ENCODE measurements at places on chromosomes 7 and 10. TPM values are rescaled to one million over a fixed set of nuclear protein-coding genes. Genes with fewer than 3 reads are reported as not detected.

Gene IRF5
- total RNA-seq: 2.0 TPM

Gene TACC2
- total RNA-seq: 73.0 TPM

Gene AGAP4
- 36.7 TPM for total RNA-seq

Gene PRLHR
- total RNA-seq: 0.90 TPM

Gene GDF2
- not detected for total RNA-seq

Gene KLF6
- total RNA-seq: 65.6 TPM

GRCh38 chr7:48085942-48086341 is 3.1 kb upstream of the UPP1 start:
- H3K27me3 ChIP-seq: no peaks in the 10 kb centered on the region
- H3K36me3 ChIP-seq: no peaks in the 10 kb centered on the region
- no peak for DNase-seq
- peak overlapping the region; percentile 82 for H3K27ac ChIP-seq
- H3K4me3 ChIP-seq: no peak overlapping the region

GRCh38 chr7:105719395-105719794 is 138.1 kb upstream of the EFCAB10 start:
- H3K4me1 ChIP-seq: no peaks in the 10 kb centered on the region
- DNase-seq: no peak
- H3K4me3 ChIP-seq: no peak overlapping the region
- no peaks in the 10 kb centered on the region for H3K36me3 ChIP-seq

GRCh38 chr10:71717551-71717951 is 2.0 kb downstream of the C10orf105 start:
- DNase-seq: no peak
- no peaks in the 10 kb centered on the region for H3K27me3 ChIP-seq
- peak overlapping the region; percentile 28 for H3K27ac ChIP-seq
- no peak overlapping the region for H3K4me3 ChIP-seq
- H3K4me1 ChIP-seq: peaks cover 48% of the 10 kb centered on the region

DNA sequence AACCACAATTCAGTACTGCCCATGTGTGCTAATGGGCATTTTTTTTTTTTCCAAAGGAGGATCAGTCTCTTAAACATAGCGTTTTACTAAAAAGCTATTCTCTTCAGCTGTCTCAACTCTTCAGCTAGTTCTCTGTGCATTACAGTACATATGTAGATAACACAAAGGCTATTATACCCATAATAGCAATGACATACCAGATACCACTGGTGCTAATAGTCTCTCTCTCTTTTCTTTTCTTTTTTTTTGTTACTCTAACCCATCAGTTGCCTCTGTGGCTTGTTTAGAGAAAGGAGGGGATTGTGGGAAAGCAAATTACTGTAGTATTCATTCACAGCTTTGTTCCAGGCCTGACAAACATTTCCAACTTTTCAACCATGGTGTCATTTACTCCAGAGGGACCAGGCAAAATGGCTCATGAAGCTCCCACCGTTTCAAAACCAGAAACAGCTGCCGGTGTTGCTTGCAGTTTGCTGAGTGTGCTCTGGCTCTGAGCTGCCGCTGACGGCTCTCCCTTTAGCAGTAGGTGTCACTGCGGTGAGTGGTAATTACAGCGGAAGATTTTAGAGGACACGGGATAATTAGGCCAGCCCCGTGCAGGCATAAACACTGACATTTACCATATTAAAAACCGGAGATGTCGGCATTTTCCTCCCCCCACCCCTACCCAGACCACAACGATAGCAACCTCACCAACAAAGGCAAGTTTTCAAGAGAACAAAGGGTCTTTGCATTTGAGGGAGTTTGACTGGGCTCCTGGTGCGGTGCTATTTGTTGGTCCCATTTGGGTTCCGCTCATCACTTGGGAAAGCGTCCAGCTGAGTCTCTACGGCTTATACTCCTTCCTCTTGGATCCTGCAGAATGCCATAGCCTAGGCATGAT is 1005.5 kb downstream of the KCNMA1 start:
- H3K36me3 ChIP-seq: no peaks in the 10 kb centered on the region
- no peak overlapping the region for H3K4me3 ChIP-seq

DNA sequence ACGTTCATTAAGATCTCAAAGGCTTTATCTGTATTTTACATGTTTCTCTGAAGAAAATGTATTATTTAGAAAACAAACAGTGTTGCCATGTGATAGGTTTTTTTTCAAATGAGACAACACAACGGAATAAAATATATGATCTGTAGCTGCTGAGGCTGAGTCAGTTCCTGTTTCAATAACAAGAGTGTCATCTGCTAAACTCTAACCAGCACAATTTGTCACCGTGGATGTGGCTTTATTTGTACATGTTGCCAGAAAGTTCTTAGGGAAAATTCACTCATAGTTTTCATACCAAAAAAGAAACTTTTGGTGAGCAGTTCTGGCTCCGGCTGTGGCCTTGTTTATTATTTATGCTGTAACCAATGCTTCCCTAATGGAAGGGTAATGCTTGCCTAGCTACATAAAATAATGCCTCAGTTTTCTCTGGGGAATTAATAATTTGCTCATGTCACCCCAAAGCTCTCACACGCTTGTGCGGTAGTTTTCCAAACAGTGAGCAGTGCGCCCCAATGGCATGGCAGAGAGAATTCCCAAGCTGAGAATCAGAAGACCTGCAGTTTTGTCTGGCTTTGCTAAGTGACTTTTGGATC is 20.3 kb upstream of the KLF6 start:
- no peaks in the 10 kb centered on the region for H3K4me1 ChIP-seq
- no peaks in the 10 kb centered on the region for H3K36me3 ChIP-seq
- peak overlapping the region; percentile 77 for H3K27ac ChIP-seq
- DNase-seq: no peak

DNA sequence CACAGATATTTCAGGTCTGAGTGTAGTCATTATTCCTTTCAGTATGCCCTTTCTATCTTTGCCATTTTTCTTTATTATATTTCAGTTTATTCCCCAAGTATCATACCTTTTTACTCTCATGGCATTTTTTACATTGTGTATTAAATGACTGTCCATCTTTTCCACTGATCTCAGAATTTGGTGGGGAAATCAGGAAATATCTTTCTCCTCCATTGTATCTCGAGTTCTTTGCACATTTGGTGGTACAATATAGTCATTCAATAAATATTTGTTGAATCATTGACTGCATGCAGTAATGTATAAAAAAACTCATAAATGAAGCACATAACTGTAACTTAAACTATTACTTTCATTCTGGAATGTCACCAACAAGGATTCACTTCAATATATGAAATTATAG is 354.7 kb downstream of the HGF start:
- H3K4me1 ChIP-seq: no peaks in the 10 kb centered on the region
- no peak for DNase-seq
- H3K4me3 ChIP-seq: no peak overlapping the region
- H3K27me3 ChIP-seq: no peaks in the 10 kb centered on the region

DNA sequence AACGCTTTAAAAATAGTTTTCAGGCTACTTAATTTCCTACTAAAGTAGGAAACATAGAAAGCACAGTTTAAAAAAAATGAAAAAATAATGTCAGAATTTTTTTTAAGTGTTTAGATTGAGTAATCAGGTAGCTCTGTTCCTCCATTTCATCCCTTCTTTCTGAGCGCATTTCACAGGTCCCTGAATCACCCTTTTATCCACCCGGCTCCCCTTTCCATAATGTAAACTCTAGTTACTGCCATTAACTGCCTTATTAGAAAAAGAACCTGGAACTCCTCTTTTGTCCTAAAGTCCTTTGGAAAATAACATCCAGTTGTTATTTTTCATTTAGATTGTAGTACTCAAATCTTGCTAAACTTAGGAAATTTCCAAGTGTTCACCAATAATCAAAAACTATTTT is 5.8 kb downstream of the KCND2 start:
- no peaks in the 10 kb centered on the region for H3K27me3 ChIP-seq
- H3K4me1 ChIP-seq: no peaks in the 10 kb centered on the region
- H3K4me3 ChIP-seq: no peak overlapping the region
- no peak overlapping the region for H3K27ac ChIP-seq
- no peak for DNase-seq

DNA sequence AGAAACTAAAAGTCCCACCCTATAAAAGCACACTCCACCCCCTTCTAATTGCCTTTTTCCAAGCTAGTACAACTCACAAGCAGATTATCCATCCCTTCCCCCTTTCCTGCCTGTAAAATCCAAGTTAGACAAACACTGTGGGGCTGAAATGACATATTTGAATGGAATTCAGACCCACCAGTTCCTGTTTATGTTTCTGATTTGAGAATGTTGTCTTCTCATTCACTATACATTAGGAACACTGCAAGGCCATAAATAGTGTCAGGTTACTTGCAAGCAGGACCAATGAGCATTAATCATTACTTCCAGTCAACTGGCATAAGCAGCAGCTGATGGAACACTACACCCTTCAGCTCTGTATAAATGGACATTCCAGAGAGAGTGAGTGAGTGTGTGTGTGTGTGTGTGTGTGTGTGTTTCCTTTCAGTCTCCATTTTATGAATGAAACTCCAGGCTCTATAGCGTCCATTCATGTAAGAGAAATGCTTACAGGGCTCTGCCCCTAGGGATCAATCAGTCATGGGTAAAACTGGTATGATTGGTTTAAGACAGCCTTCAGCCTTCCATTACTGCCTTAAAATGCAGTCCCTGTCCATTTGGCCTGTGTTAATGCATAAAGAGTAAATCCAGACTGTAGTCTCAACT is 69.3 kb downstream of the ETV1 start:
- no peaks in the 10 kb centered on the region for H3K36me3 ChIP-seq
- DNase-seq: no peak
- H3K27me3 ChIP-seq: no peaks in the 10 kb centered on the region

- H3K36me3 ChIP-seq: no peaks in the 10 kb centered on the region
- no peaks in the 10 kb centered on the region for H3K4me1 ChIP-seq
- DNase-seq: peak; percentile 31
Measured at GRCh38 chr10:29328983-29329382, 40.1 kb downstream of the LYZL1 start.

- H3K4me3 ChIP-seq: no peak overlapping the region
- no peak for DNase-seq
- no peak overlapping the region for H3K27ac ChIP-seq
- H3K36me3 ChIP-seq: no peaks in the 10 kb centered on the region
- H3K27me3 ChIP-seq: no peaks in the 10 kb centered on the region
- no peaks in the 10 kb centered on the region for H3K4me1 ChIP-seq
Measured at GRCh38 chr7:113267271-113267670, 148.9 kb upstream of the SMIM30 start.

GRCh38 chr7:107064255-107064654 is 19.8 kb downstream of the PRKAR2B start:
- H3K4me3 ChIP-seq: peak overlapping the region; percentile 6
- peak overlapping the region; percentile 41 for H3K27ac ChIP-seq
- no peaks in the 10 kb centered on the region for H3K27me3 ChIP-seq
- no peaks in the 10 kb centered on the region for H3K4me1 ChIP-seq

GRCh38 chr7:26099236-26099635 is 52.8 kb upstream of the NFE2L3 start:
- no peaks in the 10 kb centered on the region for H3K4me1 ChIP-seq
- no peaks in the 10 kb centered on the region for H3K27me3 ChIP-seq
- no peak overlapping the region for H3K4me3 ChIP-seq
- H3K27ac ChIP-seq: no peak overlapping the region
- no peak for DNase-seq

DNA sequence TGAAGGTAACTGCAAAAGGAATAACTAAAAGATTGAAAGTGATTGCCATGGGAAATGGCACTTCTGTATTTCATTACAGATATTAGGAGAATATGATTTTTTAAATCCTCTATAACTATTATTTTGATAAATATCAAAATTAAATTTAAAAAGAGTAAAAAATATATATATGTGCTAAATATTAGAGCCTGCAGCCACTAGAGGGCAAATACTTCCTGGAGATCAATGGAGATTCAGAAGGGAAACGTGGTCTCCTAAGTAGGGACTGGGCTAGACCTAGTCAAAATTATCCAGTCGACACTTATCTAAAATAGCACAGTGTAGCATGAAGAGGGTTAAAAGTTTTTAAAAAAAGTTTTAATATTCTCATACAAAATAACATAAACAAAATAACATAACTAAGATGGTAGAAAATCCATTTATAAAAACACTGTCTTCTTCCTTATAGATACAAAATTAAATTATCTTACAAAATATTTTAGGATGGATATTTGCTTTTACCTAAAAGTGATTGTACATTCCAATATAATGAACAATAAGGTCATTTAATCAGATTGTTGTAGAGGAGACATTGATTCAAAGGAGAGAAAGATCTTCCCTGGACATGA is 434.3 kb downstream of the MDFIC start:
- H3K27ac ChIP-seq: no peak overlapping the region
- DNase-seq: no peak
- no peaks in the 10 kb centered on the region for H3K4me1 ChIP-seq
- H3K27me3 ChIP-seq: no peaks in the 10 kb centered on the region

GRCh38 chr7:72325561-72325960 is 86.6 kb downstream of the CALN1 start:
- no peak for DNase-seq
- no peaks in the 10 kb centered on the region for H3K36me3 ChIP-seq
- H3K27ac ChIP-seq: no peak overlapping the region

GRCh38 chr10:88923520-88923919 is 29.1 kb downstream of the ACTA2 start:
- H3K4me1 ChIP-seq: no peaks in the 10 kb centered on the region
- H3K36me3 ChIP-seq: no peaks in the 10 kb centered on the region
- H3K4me3 ChIP-seq: no peak overlapping the region
- no peak for DNase-seq
- no peaks in the 10 kb centered on the region for H3K27me3 ChIP-seq
